ENCODE measurements at places on chromosomes 16 and 17.

- no peak for DNase-seq
Measured at GRCh38 chr16:81942007-81942601, 69.2 kb downstream of the SDR42E1 start.

DNA sequence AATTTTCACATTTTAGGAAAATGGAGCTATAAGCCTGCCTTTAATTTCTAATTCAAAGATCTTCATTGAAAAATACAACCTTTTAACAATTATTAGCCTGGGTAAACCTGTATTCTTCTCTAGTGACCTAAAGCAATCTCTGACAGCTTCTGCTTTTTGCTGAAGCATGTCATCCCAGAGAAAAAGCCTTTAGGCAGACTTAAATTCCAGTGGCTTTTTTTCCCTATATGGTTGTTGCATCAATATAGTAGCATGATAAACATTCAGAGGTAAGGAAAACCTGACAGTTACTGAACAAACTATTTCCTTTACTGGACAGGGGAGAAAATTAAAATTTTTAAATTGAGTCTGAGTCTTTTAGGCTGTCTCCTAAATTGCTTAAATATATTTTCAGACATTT is 7.8 kb upstream of the EVI2A start:
- DNase-seq, result no peak

DNA sequence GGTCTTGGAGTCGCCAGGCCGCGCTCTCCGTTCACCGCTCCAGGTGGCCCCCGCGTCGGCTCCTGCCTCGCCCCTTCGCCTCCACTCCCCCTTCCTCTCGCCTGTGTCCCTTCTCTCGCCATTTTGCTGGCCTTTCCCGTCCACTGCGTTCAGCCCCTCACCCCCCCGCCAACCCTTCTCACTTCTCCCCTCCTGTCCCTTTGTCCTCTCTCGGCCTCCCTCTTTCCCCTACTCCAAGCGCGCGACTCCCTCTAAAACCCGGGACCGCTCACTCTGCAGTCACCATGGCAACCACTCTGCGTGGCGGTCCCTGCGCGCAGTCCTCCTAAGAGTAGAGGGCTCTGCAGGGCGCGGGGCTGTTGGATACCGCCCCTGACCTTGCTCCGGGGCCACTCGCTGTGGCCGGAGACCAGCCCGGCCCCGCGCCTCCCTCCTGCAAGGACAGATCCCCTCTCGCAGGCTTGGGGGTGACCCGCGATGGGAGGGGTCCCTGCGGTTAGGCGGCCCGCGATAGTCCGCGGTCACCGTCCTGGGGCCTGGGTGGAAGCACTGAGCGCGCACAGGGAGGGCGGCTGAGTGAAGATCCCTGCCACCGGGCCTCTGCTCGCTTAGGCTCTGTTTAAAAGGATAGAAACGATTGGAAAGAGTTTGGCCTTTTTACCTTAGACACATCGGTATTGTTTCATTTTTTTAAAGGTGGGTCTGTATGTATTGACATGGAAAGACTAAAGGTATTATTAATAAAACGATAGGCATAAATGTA is 454 bp downstream of the CCDC40 start:
- peak; percentile 2 for DNase-seq

DNA sequence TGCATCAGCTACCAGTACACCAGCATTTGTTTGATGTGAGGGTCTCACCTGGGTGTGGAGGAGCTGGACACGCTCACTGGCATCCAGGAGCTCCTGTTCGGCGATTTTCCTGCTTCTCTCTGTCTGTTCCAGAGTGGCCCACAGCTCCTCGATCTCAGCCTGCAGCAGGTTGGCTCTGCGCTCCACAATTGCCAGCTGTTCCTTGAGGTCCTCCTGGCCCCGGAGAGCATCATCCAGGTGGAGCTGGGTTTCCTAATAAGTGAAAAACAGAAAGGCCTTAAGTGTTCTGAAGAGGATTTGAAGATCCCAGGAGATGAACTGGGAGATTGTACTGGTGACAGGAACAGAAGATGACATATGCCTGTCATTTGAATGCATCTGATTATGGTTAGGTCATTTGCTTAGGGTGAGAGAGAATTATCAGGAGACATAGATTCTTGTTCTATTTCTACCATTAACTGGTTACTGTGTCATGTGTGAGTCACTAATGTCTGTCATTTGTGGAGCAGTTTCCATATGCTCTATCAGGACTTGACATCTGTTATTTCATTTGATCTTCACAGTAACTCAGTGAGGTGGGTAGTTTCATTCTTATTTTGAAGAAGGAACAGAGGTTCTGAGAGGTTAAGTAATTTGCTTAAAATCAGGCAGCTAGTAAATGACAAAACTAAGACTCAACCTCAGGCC is 21.5 kb upstream of the MYH13 start:
- DNase-seq, result no peak

GRCh38 chr17:63640038-63640437 is 17.8 kb downstream of the MAP3K3 start:
- no peak for DNase-seq

- no peak for DNase-seq
Measured at GRCh38 chr16:60991886-60992285, 1044.4 kb downstream of the CDH8 start.

- no peak for DNase-seq
Measured at GRCh38 chr17:14873996-14874395, 391.1 kb downstream of the PMP22 start.

DNA sequence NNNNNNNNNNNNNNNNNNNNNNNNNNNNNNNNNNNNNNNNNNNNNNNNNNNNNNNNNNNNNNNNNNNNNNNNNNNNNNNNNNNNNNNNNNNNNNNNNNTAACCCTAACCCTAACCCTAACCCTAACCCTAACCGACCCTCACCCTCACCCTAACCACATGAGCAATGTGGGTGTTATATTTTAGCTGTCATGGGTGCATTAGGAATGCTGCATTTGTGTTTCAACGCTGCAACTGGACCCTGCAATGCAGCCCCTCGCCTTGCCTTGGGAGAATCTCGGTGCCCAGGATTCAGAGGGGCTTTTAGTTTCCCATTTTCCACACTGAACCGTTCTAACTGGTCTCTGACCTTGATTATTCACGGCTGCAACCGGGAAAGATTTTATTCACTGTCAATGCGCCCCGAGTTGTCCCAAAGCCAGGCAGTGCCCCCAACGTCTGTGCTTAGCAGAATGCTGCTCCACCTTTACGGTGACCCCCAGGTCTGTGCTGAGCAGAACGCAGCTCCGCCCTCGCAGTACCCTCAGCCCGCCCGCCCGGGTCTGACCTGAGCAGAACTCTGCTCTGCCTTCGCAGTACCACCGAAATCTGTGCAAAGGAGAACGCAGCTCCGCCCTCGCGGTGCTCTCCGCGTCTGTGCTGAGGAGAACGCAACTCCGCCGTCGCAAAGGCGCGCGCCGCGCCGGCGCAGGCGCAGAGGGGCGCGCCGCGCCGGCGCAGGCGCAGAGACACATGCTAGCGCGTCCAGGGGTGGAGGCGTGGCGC is 43.3 kb downstream of the POLR3K start:
- no peak for DNase-seq

GRCh38 chr17:72422505-72423285 is 301.9 kb downstream of the SOX9 start:
- DNase-seq, result peak; percentile 12

DNA sequence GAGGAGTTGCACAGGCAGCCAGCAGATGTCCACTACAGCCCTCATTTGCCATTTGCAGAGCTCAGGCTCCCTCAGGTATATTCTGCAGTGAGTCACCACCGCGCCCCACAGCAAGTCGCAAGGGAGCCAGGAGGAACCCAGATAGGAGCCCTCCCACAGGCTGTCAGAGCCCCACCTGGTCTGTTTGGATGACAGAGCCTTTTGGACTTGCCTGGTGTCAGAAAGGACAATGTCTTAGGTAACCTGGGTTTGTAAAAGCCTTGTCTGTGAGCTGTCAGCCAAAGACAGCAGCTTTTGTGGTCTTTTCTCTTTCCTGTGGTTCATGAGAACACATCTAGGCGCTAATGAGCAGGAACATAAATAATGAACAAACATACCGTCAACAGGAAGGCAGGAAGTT is 70.9 kb downstream of the GNAO1 start:
- no peak for DNase-seq

DNA sequence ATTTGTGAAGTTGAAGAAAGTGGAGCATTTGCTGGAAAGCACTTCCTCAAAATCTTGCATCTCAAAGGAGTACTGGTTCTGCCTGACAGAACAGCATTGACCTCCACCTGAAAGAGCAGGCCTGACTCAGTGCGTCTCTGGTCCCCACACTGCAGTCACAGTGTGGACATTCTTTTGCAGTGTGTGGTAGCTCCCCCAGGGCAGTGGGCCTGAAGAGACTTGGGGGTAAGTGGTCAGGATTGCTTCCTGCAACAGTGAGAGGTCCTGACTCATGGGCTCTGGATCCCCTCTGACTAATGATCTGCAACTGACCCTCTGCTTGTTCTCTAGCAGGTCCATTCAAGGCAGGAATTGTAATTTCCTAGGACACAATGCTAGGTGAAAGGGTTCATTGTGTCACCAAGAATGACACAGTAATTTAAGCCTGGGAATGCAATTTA is 204.9 kb upstream of the KCNJ16 start:
- DNase-seq, result no peak

GRCh38 chr17:61567045-61567802 is 23.8 kb downstream of the NACA2 start:
- DNase-seq, result no peak

DNA sequence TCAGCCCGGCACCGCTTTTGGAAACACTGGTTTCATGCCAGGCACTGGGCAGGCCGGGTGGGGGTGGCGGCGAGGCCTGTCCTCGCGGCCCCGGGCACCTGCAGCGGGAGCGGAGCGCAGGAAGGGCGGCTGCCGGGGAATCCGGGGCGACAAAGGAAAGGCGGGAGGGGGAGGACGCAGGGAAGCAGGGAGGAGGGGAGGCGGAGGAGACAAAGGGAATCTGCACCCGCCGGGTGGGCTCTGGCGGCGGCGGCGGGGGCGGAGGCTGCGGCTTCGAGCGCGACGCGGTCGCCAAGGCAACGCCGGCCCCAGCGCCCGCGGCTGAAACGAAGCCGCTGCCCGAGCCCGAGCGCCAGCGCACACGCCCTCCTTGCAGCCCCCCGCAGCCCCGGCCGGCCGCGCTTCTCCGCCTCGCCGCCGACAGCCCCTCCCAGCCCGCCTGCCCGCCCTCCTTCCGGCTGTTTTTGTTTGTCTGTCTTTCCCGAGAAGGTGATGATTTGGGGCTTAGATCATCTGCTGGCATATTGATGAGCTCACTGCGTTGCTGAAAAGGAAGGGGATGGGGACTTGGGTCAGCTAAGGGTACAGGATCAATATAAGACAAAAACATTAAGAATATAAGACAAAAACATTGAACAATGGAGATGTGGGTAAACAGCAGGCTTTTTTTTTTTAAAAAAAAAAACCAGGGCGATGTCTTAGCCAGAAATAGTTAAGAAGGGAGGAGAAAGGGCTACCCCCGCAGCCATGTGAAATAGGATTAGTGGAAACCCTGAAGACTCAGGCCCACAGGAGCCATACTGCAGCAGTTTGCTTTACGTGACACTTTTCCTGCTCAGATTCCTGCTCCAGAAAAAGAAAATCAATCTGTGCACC is 32.7 kb downstream of the CDK5R1 start:
- no peak for DNase-seq

DNA sequence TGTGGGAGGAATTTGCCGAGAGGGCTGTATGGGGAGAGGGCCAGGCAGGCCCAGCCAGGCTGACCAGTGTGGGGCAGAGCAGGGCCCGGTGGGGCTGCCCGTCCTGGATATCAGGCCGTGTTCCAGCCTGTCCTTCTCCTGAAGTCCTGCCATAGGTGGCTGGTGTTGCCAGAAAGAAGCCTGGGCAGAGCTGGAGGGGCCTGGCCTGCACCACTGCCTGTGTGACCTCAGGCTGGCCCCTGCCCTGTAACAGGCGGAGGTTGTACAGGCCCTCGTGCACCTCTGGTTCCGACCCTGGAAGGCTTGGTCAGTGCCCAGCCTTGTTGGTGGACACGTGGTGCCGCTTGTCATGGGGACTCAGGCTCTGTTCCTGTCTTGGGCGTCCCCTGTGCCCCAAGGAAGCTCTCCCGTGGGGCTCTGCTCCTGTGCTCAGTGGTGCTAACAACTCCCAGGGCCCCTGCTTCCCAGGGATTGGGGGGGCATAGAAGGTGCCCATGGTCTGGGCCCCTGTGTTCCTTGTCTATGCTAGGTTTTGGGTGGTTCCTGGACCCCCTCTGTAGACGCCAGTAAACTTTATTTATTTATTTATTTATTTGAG is 33.3 kb downstream of the ADCY7 start:
- DNase-seq, result no peak

DNA sequence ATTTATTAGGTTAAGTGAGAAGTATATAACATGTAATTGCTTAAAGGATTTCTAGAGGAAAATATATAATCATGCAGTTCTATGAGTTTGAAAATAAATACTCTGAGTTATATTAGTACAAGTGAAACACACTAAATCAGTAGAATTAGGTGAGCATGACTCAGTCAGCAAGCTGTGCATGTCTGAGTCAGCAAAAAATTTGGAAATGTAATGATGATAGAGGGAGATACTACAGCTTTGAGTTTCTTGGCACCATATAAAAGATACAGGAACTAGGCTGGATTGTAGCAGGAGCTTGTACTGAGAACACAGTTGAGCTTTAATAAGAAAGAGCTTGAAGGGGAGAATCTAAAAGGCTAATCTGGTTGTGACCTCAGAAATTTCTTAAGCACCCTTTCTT is 1224.6 kb downstream of the CDH8 start:
- no peak for DNase-seq

- no peak for DNase-seq
Measured at GRCh38 chr16:74257061-74257460, 39.6 kb upstream of the PSMD7 start.

DNA sequence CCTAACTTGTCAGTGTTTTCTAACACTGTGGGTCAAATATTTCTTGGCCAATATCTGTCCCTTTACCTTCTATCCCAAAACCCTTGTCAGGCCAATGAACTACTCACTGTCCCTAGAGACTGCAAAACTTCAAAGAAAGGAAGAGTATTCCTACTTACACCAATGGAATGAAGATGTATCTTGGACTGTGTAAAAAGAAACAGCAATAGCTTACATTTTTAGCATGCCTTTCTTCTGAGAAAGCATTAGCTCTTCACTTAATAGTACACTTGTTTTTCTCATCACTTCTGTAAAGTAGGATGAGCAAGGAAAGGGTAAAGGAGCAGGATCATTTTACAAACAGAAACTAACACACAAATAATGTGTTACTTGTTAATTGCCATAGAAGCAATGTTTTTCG is 73.9 kb downstream of the STH start:
- no peak for DNase-seq

GRCh38 chr16:5479926-5480325 is 382.3 kb upstream of the EEF2KMT start:
- no peak for DNase-seq

DNA sequence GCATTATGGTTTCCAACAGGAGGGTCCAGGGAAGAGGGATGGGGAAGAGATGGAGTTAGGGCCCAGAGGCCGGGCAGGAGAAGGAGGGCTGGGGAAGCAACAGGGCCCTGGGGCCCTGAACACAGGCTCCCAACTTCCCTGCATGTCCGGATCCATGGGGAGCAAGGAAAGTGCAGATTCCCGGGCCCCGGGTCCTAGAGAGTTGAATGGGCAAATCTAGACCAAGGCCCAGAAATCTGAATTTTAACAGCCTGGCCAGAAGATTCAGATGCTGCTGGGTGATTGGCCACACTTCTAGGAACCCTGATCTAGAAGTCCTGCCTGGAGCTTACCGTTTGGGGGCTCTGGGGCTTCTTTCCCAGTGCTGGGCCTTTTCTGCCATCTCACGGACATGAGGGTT is 13.2 kb downstream of the MGAT5B start:
- DNase-seq, result no peak

Data from activated CD8-positive, alpha-beta memory T cell treated with anti-CD3 and anti-CD28 coated beads for 48 hours (primary cell).